Stimulated activated memory B cell treated with anti-CD40 and anti-IgM and Interleukin-4, amounts not matched to agents 10 μg/mL and 1 μg/mL and 100 μg/mL, for 72 hours (primary cell): ENCODE measurements at places on chromosomes 5 and 9.

DNA sequence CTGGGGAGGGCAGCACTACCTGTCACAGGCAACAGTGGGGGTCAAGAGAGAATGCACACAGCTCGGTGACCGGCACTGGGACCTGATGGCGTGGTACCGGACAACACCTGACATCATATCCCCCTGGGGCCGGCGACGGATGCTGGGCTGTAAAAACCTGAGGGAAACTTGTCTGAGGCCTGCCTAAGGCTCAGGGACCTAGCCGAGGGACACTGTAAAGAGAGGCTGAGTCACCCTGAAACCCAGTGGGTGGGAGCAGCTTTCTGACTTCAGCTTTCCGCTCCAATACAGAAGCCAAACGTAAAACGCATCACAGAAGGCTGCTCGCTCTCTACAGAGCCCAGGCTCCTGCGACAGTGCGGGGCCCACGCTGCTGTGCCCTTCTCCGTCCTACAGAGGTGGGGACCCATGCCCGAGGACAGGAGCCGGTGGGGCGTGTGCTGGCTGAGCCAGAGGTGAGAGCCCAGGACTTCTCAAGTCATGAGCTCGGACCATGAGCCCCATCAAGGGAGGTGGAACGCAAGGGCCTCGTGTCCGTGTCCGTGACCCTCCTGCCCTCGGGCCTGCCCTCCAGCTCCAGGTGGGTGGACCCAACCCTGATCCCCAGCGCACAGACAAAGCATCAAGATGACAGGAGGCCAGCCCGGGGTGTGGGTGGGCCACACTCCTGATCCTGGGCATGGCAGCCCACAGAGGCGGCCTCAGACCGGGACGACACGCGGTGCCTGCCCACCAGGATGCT, 5.3 kb downstream of the RALGDS start:
- peak; percentile 88 for ATAC-seq

GRCh38 chr9:105716146-105716545, 21.8 kb downstream of the TMEM38B start:
- ATAC-seq, result no peak

GRCh38 chr9:98159790-98160189, 32.6 kb downstream of the CORO2A start:
- no peak for ATAC-seq

DNA sequence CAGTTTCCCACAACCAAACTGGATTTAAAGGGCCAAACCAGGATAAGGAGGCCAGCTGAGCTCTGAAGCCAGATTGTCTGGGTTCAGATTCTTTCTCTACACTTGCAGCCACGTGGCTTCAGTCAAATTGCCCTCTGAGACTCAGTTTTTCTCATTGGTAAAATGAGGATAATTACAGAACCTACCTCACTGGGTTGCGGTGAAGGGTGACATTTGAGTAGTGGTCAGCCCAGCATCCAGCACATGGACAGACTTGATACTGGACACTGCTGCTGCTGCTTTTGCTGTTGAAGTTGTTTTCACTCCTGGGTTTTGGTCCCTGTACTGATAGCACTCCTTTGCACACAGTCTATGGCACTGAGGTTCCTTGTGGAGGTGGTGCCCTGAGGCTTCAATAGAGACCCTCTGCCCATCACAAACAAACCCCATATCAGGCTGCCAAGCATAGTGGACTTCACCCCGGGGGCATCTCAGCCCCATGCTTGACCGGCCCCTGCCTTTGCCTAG, 25.7 kb upstream of the CDKN2AIPNL start:
- peak; percentile 65 for ATAC-seq

GRCh38 chr9:28396058-28396457, 822.8 kb upstream of the C9orf72 start:
- no peak for ATAC-seq

- ATAC-seq, result no peak
Measured at GRCh38 chr9:89153232-89154017, 25.2 kb downstream of the SHC3 start.

DNA sequence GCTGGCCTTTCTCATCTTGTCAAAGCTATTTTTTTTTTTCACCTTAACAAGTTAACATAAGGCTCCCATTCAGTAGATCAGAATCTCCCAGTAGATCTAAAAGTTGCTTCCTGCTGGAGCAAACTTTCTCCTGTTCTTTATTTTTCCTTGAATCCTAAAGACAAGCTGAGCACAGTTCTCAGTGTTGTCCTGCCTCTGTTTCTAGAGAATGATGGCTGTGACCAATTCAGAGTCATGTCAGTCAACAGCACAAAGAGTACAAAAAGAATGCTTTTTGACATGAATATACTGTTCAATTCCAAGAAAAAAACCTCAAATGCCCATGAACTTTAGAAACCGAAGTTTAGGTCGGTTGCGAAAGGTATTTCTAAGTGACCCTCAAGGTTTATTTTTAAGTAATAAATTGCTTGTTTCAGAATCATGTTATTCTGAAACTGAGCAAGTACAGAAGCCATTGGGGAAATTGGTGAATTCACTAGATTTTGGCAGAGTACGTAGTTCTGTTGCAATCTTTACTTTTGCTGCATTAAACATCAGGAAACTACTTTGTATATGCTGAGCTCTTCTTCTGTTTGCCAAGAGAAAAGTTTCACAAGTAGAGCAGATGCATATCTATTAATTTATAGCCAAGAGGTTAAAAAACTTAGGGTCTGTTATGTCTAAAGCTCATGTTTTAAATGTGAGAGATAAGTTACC, 161.7 kb upstream of the RPS23 start:
- ATAC-seq, result no peak

DNA sequence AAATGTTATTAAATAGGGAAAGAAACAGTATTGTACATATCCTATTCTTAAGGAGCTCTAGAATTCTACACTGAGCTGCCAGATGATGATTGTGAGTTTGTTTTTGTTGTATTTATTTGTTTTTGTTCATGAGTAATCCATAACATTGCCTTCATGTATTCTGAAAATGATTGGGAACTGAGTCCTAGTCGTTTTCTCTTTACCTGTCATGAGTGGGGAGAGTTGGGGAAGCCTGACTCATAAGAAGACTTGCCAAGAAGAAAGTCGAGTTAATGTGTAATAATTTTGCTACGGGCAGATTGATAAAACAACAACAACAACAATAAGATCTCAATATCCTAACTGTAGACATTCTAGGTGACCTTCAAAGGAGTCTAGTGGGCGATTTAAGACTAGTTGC, 103.8 kb downstream of the ANKRD55 start:
- no peak for ATAC-seq

- no peak for ATAC-seq
Measured at GRCh38 chr9:111484572-111484894, 350 bp upstream of the ECPAS start.

DNA sequence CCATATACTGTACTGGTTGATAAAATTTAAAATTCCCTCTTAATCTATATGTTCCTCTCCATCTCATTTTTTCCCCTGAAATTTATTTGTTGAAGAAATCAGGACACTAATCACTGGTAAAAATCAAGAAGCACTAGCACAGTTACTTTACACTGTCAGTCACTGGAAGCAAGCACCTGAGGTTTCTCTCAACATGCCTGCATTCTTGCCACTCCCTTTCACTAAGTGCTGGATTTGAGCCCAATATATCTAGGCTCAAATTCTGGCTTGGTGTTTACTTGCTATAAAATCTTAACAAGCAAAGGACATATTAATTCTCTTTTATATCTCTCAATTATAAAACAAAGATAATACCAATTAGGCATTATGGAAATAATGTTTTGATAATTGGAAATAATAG, 58.6 kb downstream of the DIAPH1 start:
- no peak for ATAC-seq

- ATAC-seq, result no peak
Measured at GRCh38 chr9:81150016-81150625, 539.2 kb downstream of the TLE1 start.

GRCh38 chr5:169728-170094, 21.6 kb upstream of the LRRC14B start:
- ATAC-seq, result no peak

- no peak for ATAC-seq
Measured at GRCh38 chr5:3596261-3596825, 711 bp downstream of the IRX1 start.

- no peak for ATAC-seq
Measured at GRCh38 chr5:142013734-142014521, 1.1 kb upstream of the GNPDA1 start.

- ATAC-seq, result peak; percentile 32
Measured at GRCh38 chr9:136306211-136307208, 2.6 kb upstream of the CCDC187 start.

DNA sequence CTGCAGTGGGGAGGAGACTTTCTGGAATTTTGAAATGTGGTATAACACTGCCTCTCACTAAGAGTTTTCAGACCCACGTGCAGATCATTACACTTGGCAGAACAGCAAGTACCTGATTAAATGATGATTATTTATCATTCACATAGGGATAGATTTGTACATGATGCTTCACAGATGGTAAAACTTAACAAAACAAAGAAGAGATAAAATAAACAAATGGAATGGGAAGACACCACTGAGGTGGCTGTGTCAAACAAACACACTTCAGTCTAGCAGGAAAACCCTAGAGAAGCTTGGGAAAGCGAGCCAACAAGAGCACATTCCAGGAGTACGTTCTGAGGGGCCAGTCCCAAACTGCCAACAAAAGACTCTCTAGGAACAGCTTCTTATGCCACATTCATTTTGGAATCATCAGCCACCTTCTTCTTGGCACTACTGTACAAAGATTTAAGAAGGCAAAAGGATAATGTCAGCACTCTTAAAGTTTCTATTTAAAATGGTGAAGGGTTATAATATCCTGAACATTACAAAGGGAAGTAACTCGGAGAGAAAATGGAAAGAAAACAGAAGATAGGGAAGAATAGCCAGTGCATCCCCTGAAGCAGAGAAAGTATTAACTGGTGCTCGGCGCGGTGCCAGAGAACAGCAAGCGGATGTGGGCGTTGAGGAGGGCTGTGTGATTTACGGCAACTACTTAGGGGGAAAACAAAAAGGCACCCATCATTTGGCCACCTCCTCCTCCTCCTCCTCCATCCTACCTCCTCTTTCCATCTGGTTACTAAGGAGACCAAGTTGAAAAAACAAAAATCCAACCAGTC, 1.6 kb downstream of the MED27 start:
- ATAC-seq, result no peak

- no peak for ATAC-seq
Measured at GRCh38 chr5:132510076-132510475, 19.5 kb upstream of the IRF1 start.

DNA sequence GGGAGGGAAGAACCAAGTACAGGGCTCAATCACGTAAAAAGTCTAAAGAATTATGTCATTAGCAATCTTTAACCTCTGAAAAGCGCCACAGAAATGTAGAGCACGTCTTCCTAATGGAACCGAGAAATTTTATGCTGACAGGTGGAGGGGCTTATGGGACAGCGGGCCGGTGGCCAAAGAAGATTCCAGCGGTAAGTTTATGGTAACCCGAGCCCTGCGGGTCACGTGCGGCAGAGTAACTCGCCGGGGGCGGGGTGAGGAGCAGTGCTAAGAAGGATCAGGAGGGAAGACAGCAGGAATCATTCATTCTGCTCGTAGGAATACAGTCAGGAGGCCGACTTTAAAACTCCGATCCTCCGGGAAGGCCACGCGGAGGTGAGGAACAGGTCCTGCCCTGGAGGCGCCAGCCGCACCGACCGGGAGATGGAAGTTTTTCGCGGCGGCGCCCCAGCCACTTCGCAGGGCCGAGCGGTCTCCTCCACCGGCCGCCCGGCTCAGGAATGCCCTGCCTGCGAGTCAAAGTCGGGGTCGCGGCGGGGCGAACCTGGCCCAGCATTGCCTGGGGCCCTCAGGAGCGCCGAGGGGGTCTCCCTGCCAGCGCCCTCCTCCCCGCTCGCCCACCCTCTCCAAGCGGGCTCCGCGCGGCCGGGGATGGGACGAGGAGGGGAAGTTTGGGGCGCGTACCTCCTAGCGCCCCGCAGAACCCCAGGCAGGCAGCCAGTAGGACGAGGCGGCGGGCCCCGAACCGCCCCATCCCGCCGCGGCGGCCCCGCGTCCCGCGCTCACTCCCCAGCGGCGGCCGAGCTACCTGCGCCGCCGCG, 101.8 kb downstream of the ESM1 start:
- ATAC-seq, result no peak

- no peak for ATAC-seq
Measured at GRCh38 chr9:76692458-76693129, 71.6 kb upstream of the PCA3 start.

DNA sequence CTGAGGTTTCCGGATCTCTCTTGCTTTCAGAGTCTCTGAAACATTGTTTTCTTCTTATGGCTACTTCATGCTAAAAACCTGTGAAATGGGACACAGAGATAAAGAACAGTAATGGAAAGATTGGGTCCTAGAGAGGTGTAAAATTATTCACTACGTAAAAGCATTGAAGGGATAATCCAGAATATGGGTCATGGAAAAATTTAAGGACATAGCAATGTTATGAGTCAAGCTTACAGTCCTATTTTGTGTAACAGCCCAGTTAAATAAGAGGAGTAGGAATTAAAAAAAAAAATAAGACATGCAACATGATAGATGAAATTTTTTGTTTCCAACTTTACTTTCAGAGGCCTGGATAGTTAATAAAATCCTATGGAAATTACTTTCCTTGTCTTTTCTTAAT, 61.9 kb upstream of the ELL2 start:
- ATAC-seq, result no peak

- no peak for ATAC-seq
Measured at GRCh38 chr5:98865690-98866089, 63.1 kb downstream of the CHD1 start.

GRCh38 chr5:175747539-175748060, 89.7 kb downstream of the HRH2 start:
- ATAC-seq, result no peak

- ATAC-seq, result peak; percentile 79
Measured at GRCh38 chr5:75992753-75993152, 90.4 kb upstream of the SV2C start.

- ATAC-seq, result no peak
Measured at GRCh38 chr9:8679371-8679822, 879.8 kb upstream of the DMAC1 start.

GRCh38 chr9:81264516-81264915, 424.8 kb downstream of the TLE1 start:
- ATAC-seq, result no peak

DNA sequence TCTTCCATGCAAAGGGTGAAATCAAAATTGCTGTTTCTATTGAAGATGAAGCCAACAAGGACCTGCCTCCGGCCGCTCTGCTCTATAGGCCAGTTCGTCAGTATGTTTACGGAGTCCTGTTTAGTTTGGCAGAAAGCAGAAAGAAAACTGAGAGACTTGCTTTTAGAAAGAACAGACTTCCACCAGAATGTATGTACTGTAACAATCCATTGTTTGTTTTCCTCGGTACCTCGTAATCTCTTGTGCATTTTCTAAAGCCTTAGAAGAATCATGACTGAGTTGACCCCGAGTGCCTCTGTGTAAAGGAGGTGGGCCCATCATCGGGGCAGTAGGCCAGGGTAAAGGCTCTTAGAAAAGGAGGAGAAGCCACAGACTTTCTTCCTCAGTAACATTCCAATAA, 44.2 kb upstream of the PHF2 start:
- no peak for ATAC-seq

GRCh38 chr5:133618141-133618540, 5.8 kb upstream of the FSTL4 start:
- ATAC-seq, result no peak
